ENCODE measurements at places on chromosomes 13 and 19.

DNA sequence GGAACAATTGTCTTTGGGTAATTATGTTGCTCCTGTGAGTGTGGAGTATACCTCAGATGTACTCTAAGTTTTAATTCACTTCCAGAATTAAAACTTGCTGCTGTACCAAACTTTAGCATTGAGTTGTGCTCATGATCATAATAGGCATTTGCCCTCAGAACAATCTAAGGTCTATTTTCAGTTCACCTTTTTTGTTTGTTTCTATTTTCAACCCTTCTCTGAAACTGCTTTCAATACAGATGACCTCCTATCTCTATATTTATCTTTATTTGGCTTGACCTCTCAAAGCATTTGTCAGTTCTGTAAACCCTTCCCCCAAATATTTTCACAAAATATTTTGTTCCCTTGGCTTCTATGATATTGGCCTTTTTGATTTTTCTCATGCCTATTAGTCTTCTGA, 873.0 kb downstream of the OLFM4 start:
- DNase-seq: no peak

DNA sequence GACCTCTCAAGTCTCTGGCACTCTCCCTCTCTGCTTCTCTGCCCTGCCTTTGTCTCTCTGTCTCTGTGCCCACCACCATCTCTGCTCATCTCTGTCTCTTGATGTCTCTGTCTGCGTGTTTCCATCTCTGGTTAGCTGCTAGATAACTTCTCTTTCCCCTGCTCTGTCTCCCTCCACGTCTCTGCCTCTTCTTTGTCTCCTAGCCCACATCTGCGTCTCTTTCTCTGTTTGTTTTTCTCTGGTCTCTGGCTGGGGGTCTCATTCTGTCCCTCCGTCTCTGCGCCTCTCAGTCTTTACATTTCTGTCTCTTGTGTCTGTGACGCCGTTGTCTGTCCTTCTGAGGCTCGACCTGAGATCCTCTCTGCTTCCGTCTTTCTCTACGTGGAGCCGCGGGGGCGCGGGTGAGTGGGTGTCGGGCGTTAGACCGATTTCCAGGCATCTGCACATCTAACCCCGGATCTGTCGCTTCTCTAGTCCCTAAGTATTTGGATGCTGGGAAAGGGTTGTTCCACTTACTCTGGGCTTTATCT, 386 bp downstream of the GIPR start:
- DNase-seq: no peak

- DNase-seq: peak; percentile 13
Measured at GRCh38 chr19:29479941-29480340, 45.9 kb upstream of the VSTM2B start.

DNA sequence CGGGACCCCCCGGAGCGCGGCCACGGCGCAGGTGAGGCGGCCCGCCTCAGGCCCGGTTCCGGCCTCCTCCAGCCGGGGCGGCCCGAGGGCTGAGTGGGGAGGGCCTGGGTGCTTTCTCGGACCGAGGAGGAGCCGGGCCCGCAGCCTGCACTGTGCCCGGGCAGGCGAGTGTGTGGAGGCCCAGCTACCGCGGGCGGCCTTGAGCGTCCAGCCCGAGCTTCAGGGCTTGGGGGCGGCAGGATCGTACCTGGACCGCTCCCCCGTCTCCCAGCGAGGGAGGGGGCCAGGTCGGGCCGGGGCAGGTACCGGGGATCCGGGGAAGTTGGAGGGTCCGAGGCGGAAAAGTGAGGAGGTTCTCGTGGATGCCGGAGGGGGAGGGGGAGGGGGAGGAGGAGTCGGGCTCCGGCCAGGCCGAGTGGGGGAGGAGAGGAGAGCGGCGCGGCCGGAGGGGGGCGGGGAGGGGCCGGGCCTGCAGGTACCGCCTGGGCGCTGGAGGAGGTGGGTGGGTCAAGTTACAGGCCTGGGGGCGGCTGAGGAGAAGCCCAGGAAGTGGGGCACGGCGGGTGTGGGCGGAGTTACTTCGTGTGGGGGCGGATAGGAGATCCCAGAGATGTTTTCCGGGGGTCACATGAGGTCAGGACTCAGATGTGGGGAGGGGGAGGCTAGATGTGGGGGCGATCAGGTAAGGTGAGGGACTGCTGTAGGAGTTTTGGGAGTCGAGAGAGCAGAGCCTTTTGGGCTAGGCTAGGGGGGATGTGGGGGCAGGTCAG, 545 bp downstream of the NACC1 start:
- no peak for DNase-seq

- no peak for DNase-seq
Measured at GRCh38 chr19:40461669-40462221, 3.8 kb downstream of the BLVRB start.

DNA sequence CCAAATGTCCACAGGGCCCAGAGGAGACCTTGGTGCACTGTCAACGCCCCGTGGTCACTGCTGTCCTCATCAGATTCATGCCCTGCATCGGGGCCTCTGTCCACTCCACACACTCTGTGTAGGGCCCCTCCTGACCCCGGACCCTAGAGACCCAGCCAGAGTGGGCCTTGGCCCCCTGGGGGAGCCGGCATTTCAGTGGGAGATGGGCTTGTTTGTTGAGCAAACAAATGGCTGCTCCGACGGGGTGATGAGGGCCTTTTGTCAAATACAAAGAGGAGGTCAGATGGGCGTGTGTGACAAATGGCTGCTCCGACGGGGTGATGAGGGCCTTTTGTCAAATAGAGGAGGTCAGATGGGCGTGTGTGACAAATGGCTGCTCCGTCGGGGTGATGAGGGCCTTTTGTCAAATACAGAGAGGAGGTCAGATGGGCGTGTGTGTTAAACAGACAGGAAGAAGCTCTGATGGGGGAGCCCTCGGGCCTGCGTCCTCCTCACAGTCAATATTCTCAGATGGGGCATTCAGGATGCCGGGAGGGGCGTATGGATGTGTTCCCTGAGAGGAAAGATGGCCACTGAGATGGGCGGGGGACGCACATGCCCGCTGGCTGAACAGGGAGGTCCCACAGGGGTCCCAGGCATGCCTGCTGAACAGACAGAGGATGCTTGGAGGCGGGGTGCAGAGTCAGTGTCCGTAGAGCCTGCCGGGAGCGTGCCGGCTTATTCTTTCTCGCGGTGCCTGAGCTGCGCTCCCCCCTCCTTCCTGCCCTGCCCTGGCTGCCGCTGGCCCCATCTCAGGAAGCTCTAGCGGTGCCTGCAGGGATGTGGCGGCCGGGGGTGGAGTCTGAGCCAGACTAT, 36.3 kb downstream of the SMIM24 start:
- DNase-seq: peak; percentile 71

GRCh38 chr13:112648966-112649690, 40.7 kb upstream of the ATP11A start:
- peak; percentile 19 for DNase-seq

DNA sequence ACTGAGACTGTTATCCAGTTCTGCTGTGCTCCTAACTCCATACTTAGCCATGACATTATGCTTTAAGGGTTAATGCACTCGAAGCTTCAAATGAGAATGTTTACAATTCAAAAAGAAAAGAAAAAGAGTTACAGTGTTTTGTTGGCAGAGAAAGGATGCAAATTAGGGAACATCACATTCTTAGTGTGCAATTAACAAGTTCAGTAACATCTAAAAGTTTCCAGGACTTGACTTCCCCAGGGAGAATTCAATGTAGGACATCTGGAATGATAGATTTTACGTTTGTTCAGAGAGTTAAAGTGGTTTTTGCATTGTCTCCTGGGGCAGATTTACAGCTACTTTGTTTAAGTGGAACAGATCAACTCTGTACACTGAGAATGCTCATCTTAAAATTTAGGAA, 525.2 kb downstream of the LIG4 start:
- DNase-seq: no peak

DNA sequence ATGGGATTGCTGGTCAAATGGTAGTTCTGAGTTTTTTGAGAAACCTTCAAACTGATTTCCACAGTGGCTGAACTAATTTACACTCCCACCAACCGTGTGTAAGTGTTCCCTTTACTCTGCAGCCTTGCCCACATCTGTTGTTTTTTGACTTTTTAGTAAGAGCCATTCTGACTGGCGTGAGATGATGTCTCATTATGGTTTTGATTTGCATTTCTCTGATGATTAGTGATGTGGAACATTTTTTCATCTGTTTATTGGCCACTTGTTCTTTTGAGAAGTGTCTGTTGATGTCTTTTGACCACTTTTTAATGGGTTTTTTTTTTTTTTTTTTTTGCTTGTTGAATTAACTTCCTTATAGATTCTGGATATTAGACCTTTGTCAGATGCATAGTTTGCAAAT, 4.3 kb downstream of the CAB39L start:
- DNase-seq: no peak

- no peak for DNase-seq
Measured at GRCh38 chr13:109012115-109012514, 382.7 kb downstream of the MYO16 start.

DNA sequence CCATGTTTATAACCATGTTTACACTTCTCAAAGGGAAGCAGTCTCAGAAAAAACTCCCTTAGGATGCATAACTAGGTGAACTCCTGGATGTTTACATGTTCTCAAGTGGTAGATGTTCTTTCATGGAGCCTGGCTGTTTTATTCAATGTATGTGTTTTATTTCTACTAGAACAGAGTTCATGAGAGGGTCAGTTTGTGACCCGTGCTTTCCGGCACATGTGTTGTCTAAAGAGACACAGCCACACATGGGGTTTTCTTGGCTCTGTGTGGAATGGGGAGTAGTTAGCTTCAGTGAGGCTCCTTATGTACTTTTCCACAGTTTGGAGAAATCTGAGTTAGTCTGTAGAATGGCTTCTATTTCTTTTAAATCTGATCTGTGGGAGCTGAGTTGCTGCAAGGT, 60.9 kb downstream of the ATP8A2 start:
- DNase-seq: no peak

GRCh38 chr13:33721724-33722123, 96.2 kb upstream of the RFC3 start:
- no peak for DNase-seq

GRCh38 chr13:51269039-51269438, 46.8 kb downstream of the FAM124A start:
- DNase-seq: no peak

DNA sequence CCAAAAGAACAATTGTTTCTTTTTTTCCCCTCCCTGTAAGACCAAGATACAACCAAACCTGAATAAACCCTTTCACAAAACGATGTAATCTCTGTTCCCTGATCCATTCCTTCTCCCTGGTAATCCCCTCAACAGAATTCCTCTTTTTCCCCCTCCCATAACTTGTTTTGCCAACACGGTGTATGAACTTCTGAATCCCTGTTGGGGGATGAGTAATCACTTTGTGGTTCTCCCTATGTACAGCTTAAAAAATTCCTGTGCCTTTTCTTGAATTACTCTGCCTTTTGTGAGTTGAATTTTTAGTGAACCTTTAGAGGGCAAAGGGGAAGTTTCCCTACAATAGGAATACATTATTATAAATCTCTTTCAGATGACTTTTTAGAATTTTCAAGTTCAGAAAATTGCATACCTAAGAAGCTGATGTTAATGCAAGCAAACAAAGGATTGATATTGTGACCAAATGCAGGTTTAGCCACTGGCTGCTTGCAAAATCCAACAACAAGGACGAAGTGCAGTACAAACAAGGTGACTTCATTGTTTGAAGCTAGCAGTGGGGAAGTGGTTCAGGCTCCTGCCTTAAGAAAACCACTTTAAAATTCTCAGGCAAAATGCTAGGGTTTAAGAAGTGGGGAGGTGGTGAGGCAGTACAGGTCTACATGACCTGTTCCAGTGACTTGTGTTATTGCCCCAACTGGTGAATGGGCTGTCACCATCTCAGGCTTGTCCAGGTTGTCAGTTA, 15.0 kb upstream of the EPSTI1 start:
- DNase-seq: no peak

- DNase-seq: no peak
Measured at GRCh38 chr13:43122791-43123190, 99.4 kb downstream of the DNAJC15 start.

GRCh38 chr13:21661097-21661909, 9.6 kb upstream of the FGF9 start:
- DNase-seq: no peak

DNA sequence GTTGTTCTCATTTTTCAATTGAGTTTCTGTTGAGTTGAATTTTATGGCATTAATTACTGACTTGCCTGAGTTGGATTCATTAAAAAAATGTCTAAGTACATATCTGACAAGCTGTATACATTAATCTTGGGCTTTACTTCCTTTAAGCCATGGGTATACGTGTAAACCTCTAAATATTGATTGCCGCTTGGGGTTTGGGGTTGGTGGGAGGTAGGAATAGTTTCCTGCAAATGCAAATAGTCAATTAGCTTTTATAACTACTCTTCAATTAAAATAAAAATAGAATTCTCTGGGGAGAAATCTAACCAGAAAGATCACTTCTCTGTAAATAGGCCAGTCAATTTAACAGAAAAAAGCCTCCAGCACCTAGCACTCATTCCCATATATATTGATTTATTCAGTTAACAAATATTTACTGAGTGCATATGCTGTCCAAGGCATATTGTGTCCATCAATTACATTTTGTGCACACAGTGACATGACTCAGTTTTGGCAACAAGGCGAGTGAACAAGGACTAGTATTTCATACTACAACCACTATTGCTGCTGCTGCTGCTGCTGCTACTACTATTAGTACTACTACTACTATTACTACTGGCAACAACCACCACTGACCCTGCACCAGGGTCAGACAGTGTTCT, 306.8 kb downstream of the RFC3 start:
- no peak for DNase-seq

- DNase-seq: no peak
Measured at GRCh38 chr19:51811344-51811743, 16.4 kb downstream of the FPR3 start.

GRCh38 chr13:94427313-94427953, 52.0 kb downstream of the DCT start:
- DNase-seq: no peak

DNA sequence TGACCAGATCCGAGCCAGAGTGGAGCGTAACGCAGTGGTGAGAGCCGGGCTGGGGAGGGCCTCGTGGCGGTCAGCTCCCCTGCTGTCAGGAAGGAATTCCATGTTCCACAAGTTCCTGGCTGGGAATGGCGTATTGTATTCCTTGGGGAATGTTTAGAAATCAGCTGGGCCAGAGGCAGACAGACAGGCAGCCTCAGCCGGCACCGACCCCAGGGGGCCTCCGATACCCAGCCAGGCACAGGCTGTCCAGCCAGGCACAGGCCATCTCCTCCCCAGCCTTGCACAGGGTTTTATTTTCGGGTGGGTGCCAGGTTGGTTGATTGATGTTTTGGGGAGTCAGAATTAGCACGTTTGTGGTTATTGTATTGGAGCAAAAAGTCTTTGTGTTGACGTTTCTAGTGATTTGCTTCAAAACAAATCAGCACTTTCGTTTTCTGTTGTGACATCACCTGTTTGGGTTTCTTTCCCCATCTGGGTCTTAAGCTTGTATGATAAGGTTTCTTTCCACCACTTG, 126.6 kb upstream of the MCF2L start:
- DNase-seq: no peak

- peak; percentile 66 for DNase-seq
Measured at GRCh38 chr19:48190288-48190884, 19.9 kb downstream of the ZSWIM9 start.

All from dorsolateral prefrontal cortex (tissue), 122 donors.